NB4 (cell line): ENCODE measurements at places on chromosomes 7 and 10.

DNA sequence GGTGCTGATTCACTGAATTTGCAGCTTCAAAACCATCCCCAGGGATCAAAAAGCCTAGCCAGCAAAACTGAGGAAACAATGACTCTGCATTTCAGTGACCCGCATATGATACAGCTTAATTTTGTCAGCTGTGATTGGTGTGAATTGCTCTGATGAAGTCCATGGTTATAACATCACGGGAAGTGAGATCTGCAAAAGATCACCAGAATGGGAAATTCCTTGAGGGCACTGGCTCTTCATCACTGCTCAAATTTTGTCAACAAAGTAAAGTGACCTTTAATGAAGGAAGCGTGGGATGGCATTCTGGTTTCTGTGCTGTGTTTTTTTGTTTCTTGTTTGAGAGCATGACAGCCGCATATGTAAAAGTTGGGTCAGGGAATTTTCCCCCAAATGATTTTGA lies 745.9 kb downstream of the GATA3 start:
- DNase-seq, result no peak

GRCh38 chr7:28855538-28856217 lies 102.5 kb downstream of the TRIL start:
- DNase-seq, result no peak

- DNase-seq, result no peak
These were observed 120.3 kb upstream of the CELF2 start for GRCh38 chr10:10897400-10897799.

GRCh38 chr10:104297697-104298660 lies 29.0 kb downstream of the GSTO2 start:
- DNase-seq, result peak; percentile 61

- DNase-seq, result no peak
These were observed 201.0 kb upstream of the PRPS1L1 start for GRCh38 chr7:18228686-18229085.

DNA sequence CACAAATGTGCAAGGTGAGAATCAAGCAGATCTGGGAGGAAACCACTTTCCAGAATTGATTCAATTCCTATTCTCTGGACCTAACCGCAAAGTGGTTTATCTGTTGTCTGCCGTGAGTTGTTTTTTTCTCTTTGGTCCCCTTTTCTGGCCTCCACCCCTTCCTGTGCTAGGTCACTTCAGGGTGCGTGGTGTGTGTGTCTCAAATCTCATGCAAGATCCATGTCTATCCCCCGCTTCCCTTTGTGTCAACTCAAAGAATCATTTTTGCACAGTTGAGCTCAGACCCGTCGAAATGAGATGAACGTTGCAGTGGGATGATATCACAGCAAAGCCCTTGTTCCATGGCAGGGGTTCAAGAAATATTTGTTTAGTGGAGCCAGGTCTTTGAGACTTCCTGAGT lies 184.5 kb downstream of the GATA3 start:
- DNase-seq, result no peak

- DNase-seq, result no peak
These were observed 1.8 kb upstream of the PTPRZ1 start for GRCh38 chr7:121871188-121871587.

DNA sequence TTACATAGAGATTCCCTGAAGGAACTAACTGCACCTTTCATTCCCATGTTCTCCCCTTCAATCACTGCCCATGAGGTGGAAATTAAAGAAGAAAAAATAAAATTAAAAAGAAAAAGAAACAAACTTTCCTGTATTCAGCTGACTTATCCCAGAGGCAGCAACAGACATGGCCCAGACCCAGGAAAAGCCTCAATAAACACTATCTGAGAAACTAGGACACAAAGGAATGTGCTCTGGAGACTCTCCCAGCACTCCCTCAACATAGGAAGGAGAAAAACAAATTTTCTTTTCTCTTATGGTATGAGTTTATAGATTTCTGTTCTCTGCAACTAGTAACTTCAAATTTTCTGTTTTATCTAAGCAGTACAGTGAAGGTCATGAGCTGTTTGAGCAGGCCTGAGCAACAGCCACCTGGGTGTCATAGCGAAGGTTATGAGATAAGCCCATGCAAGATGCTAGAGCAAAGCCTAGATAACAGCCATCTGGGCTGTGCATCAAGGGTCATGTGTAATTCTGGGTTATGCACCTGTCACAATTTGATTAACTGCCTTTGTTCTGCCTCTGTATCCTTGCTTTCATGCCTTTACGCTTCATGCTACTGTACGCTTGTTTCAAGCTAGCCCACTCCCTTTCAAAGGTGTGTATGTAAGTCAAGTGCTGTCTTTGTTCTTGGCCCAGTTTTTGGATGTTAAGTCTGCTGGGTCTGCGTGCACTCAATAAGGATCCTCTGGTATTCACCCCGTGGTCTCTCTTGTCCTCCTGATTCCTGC lies 11.0 kb upstream of the OR6B1 start:
- DNase-seq, result no peak

DNA sequence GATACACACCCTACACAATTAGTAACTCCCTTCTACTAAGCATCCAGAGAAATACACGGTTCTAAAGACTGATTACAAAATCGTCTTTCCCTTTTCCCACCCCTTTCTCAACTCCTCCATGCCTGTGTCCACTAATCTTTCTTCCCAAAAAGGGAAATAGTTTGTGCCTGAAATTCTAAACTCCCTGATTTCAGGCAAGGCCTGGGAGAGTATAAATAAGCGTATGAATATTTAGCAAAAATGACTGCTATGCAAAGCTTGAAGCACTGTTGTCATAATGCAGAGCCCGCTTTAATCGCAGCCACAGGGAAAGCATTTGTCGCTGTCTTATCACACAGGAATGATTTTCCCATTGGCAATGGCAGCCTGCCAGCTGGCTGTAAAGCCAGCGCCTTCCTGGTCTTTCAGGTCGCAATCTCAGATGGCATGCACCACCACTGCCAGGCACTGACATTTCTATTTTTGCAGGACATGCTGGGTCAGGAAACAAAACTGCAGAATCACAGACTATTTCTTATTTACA lies 142.9 kb upstream of the PCGF5 start:
- no peak for DNase-seq

- DNase-seq, result peak; percentile 7
These were observed 288.0 kb downstream of the FGFR2 start for GRCh38 chr10:121310151-121310711.

- no peak for DNase-seq
These were observed 4.4 kb downstream of the RASGEF1A start for GRCh38 chr10:43262397-43262901.

DNA sequence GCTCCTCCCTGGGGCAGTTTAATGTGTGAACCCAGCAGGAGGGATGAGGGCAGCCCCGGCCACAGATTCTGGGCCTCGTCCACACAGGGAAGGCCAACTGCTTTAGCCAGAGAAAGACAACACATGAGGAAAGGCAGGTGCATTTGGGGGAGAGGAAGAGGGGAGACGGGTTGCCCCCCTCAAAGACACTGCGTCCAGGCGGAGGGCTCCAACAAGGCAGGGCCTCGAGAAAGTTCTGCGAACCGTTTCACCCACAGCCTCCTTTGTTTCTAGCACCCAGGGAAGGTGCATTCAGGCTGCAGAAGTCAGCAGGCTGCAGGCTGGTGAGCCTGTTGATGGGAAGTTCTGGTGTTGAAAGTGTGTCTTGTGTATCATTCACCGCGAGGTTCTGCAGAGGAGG lies 10.1 kb downstream of the FOXL3 start:
- DNase-seq, result no peak

GRCh38 chr10:58892031-58892531 lies 284.4 kb upstream of the PHYHIPL start:
- no peak for DNase-seq

- DNase-seq, result peak; percentile 89
These were observed 29.6 kb downstream of the IDE start for GRCh38 chr10:92544296-92544695.

DNA sequence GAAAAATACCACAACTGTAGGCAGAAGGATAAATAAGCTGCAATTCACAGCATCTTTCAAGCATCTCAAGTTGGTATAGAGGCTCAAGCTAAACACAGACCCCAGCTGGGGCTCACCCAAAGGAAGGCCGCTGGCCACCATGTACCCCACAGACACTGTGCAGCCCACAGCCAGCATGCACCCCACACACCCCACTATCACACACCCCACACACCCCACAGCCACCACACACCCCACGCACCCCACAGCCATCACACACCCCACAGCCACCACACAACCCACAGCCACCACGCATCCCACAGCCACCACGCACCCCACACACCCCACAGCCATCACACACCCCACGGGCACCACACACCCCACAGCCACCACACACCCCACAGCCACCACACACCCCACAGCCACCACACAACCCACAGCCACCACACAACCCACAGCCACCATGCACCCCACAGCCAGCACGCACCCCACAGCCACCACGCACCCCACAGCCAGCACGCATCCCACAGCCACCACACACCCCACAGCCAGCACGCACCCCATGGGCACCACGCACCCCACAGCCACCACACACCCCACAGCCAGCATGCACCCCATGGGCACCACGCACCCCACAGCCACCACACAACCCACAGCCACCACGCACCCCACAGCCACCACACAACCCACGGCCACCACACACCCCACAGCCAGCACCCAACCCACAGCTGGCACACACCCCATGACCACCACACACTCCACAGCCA lies 214.7 kb downstream of the DNAJB6 start:
- DNase-seq, result peak; percentile 64

- no peak for DNase-seq
These were observed 436.8 kb upstream of the FOXK1 start for GRCh38 chr7:4245135-4245865.

GRCh38 chr10:50512743-50513416 lies 110.9 kb downstream of the SGMS1 start:
- no peak for DNase-seq

DNA sequence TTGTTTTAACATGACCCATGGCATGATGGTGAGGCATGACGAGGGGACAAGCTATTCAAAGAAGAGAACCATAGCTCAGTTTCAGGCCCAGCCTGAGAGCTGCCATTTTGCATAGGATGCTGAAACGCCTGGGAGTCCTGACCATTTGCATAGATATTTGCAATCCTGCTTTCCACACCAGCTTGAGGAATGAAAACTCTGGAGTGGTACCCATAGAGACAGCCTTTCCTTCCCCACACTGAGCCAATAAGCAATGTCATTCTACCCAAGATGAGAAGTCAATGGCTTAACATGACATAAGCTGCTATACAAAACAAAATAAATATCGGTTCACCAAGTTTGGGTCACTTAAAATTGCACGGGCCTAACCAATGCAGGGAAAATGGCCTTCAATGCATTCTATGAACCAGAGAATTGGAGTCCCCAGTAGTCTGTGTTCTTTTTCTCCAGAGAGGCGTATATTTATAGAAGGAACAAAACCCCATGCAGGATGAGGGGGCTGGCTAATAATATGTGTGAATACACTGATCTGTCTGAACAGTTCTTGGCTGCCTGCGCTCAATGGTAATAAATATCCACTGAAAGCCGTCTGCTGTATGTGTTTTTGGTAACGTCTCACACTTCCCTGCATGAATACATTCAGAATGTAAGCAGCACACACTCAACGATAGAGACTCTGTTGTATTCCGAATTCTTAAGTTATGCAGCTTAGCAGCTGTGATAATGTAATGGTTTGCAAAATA lies 329.3 kb downstream of the FRMD4A start:
- DNase-seq, result no peak

DNA sequence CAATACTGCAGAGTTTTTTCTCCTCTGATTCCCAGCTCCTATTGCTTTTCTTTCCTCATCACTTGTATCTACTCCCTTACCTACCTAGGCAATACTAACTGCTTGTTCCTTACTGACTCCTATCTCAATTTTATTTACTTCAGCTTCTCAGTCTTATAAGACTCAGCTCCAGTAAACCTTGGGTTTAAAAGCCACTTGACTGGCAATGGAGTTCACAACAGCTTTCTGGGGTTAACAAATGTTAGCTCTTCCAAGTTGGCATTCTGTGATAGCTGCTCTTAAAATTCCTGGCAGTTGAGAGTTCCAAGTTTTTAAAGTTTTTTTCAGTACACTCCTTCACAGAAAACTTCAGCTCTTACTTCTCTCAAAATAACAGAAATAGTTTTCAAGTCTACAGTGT lies 14.2 kb downstream of the ATAD1 start:
- no peak for DNase-seq

GRCh38 chr7:78203042-78203720 lies 404.6 kb downstream of the PHTF2 start:
- DNase-seq, result no peak

DNA sequence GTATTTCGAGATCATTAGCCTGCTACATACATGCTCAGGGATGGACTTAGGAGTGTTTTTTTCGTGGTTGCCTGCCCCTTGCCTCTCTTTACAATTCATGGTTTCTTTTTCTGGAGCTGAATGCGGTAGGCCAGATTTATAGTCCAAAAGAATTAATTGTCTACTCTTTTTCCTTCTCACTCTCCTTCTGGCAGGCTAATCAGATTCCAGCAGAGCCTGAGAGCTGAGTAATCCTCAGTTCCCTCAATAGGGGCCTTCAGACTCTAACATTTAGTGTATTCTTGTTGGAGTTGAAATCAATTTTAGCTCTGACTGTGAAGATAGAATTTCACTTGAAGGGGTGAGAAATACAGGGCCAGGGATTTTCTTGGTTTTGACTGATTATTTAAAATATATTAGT lies 16.4 kb downstream of the SORCS3 start:
- no peak for DNase-seq

DNA sequence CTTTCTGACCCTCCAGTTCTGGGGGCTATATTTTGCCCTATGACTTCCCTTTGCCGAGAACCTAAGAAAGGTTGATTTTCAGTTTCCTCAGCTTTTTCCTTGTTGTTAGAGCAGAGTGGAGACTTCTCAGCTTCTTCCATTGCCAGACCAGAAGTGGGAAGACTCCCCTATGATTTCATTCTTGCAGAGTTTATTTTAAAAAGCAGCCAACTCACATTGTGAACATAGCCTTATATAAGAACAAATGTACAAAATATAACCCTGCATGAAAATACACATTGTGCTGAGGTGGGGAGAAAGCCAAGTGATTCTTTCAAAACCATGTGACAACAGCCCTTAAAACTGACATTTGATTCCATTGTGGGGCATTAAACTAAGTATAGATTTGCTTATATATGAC lies 33.8 kb upstream of the FZD8 start:
- no peak for DNase-seq

DNA sequence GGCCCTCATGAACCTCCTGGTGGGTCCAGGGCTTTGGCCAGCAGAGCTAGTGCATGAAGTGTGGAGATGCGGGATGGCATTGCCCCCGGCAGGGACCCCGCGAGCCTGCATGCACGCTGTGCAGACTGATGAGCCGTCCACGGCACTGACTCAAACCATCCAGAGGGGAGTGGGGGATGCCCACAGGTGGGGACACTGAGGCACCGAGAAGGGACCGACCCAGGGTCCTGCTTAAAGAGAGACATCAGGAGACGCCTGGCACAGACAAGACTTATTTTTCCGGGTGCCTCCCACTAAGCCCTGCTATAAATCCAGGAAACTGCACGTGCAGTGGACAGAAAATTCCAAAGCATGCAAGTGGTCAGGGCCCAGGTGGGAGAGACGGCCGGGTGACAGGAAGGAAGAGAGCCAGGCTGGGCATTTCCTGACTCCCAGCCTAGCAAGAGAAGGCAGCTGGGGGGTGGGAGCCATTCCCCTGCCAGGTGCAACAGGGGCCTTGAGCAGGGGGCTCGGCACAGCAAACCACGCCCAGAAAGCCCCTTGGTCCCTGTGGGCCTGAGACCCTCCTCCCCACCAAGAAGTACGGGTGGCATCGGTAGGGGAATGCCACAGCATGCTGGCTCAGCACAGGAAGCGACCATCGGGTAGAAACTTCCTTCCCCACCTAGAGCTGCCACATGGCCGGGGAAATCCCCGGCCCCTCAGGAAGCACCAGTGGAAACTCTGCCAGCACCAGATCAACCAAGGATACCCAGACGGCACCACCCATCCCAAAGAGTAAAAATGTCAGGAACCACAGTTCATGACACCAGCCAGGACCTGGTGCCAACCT lies 91.5 kb downstream of the FOXL3 start:
- DNase-seq, result no peak

GRCh38 chr10:76969366-76969948 lies 668.2 kb downstream of the KCNMA1 start:
- DNase-seq, result no peak
